ENCODE measurements at places on chromosomes 1 and 21.

- peak; percentile 90 for DNase-seq
Observed at GRCh38 chr21:43585924-43586413, 73.3 kb downstream of the HSF2BP start.

DNA sequence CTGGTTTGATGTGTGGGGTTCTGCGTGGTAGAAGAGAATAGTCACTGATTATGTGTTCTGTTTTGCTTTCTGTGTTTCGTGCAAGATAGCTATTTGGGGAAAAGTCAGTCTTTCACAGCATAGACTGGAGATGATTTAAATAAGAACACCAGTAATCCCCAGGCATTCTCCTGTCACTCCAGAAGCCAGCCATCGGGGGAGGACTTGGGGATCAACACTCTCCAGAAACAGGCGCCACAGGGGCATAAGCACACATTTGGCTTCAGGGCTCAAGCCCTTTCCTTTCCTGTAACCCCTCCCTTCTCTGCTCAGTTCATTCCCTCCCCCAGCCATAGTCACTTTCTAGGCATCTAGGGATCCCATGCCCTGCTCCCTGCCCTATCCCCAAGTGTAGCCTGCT lies 97.3 kb upstream of the BEND5 start:
- DNase-seq, result no peak

GRCh38 chr1:23742670-23743286 lies 493 bp upstream of the ELOA start:
- no peak for DNase-seq

DNA sequence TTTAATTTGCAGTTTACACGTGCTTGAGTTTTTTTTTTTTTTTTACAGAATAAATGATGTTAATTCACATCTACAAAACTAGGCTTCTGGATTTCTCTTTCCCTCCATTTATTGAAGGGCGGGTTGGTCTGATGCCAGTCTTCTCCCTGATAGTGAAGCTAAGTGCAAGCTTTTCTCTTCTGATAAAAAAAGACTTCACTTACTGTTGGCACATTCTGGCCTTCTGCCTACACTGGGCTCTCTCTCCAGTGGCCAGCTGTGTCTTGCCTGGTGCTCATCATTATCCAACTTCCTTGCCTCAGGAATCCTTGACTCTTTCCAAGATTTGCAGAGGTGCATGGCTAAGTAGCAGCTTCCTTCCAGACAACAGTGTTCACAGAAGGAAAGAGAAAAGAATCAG lies 7.6 kb upstream of the RAP1A start:
- no peak for DNase-seq

- no peak for DNase-seq
Observed at GRCh38 chr1:180119837-180120236, 34.8 kb upstream of the QSOX1 start.

DNA sequence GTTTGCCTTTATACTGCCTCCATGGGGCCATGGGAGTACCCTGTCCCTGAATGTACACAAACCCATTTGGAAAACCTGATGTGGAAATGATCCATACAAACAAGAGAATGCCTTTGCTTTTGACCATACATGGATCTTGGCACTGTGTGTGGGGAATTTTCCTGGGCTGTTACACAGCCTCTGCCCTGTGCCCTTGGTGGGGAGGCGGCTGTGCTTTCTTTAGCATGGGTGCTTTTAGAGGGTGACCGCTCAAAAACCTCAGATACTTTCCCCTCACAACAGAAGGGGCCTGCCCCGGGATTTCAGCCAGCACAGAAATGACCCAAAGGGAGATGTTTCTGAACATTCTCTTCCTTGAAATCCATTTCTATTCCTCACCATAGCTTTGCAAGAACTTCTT lies 194.8 kb downstream of the LMO4 start:
- no peak for DNase-seq

GRCh38 chr1:44985747-44986359 lies 542 bp downstream of the EIF2B3 start:
- DNase-seq, result peak; percentile 4

DNA sequence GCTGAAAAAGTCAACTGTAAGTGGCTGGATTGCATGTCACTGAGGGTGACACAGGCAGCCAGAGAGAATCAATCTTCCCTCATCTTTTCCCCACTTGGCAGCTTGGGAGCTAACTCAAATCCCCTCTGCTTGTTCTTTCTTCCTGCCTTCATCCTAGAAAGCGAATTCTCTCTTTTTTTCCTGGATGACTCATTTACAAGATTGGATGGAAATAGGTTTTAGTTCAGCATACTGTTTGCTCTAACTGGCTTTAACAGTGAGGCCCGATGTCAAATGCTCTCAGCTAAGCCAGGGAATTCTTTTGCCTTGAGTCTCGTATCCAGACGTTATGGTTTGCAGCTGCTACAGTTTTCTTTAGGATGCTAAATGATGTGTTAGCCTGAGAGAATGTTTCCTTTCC lies 72.7 kb downstream of the HUNK start:
- DNase-seq, result peak; percentile 63

DNA sequence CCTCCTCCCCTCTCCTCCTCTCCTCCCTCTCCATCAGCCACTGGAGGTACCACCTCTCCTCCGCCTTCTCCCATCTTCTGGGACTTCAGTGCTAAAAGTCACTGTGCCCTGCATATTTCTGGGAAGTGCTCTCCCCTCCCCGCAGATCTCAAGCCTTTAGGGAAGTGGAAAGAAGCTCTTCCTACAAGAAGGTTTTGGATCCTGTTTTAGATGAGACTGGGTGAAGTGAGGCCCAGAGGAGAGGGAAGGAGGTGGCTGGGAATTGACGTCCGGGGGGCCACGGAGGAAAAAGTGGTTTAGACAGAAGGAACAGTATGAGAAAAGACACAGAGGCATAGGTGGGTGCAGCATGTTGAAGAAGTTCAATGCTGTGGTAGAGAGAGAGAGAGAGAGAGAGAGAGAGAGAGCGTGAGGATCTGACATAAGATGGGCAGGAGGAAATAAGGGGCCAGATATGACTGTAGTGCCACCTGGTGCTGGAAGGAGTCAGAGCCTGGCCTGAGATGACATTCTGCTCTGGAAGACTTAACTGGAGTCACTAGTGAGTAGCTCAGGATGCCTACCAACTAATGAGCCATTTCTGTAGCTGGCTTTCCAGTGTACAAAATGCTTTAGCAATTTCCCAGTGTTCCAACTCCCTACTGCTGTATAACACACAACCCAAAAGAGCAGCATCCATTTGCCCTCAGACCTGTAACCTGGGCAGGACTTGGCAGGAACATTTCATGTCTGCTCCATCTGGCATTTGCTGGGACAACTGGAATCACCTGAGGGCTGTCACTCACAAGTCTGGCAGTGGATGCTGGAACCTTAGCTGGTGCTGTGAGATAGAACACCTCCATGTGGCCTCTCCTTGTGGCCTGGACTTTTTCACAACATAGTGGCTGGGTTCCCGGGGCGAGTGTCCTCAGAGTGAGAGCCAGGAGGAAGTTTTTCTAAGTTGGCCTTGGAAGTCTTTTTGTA lies 16.6 kb upstream of the ZSCAN20 start:
- peak; percentile 72 for DNase-seq

- DNase-seq, result no peak
Observed at GRCh38 chr1:214934045-214934444, 148.5 kb upstream of the KCNK2 start.

DNA sequence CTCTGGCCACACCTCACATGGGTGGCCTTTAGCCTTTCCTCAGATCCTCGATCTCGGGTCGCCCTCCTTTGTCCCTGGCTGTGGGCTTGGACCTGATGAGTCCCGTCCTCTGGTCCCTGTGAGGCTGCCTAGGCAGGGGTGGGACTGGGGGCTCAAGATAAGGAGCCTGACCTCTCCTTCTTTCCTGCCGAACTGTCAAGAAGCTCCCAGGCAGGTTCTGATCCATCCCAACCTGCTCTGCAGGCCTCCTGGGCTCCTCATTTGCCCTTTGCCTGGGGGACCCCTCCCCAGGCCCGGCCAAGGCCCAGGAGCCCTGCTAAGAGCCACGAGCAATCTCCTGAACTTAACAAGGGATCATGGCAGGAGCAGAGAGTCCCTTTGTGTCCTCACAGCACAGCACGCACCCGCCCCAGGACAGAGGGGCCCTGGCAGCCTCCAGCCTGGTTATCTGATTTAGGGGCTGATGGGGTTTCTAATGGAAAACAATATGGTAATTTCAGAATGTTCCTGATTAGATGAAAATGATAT lies 82.4 kb upstream of the POU3F1 start:
- DNase-seq, result no peak
